AG10803 (cell line): ENCODE measurements at places on chromosomes 5 and 9.

DNA sequence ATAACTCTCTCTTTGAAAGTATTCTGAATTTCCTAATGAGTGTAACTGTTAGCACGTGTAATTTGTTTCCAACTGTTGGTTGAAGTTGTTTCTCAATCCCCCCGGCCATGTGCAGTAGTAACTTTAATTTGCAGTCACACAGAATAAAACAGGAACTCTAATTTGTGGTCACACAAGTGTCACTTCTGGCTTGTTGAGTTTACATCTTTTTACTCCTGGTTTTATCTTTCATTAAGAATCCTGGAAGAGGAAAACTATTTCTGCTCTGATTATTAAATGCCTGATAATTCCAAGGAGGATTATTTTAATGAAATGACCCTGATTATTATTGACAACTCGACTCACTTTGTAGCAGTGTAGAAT, 1.2 kb downstream of the SCAMP1 start:
- no peak for DNase-seq

DNA sequence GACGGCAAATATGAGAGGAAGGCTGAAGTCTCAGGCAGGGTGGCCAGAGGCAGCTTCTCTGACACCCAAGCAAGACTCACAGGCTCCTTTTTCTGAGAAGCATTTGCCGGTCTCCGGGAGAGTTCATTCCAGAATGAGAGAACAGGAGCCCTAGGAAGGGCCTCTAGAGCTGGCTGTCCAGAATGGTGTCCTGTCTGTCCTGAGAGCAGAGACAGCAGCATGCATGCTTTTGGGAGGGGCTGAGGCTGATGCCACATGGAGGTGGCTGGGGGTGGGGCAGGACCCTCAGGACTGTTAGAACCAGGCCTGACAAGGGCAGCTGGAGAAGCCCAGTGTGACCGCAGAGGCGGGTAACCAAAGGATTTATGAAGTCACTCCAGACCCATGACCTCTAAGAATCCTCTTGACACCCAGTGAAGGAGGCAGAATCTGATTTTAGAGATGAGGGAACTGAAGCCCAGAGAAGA, 60.0 kb downstream of the SHB start:
- DNase-seq: no peak

- DNase-seq: no peak
Observed at GRCh38 chr5:107002115-107002514, 668.6 kb downstream of the EFNA5 start.

DNA sequence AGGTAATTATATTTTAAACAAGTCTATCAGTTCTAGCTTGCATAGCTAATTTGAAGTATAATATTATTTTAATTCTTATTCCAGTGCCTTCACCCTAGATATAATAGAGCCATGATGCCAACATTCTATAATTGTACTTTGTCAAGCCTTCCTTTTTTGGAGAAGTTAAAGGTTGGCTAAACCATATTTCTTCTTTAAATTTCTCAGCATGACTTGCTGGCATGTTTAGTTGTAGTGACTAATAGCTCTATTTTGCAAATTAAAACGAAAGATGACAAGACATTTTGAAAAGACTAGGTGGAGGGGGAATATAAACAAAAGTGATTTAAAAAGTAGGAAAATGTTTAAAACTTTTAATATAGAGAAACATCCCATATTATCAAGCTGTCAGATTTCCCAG, 400.7 kb downstream of the PSAT1 start:
- no peak for DNase-seq

GRCh38 chr9:88387036-88387551, 1.1 kb upstream of the SPIN1 start:
- no peak for DNase-seq

- no peak for DNase-seq
Observed at GRCh38 chr9:100640447-100641050, 62.7 kb downstream of the CAVIN4 start.

GRCh38 chr5:130234816-130235215, 330.6 kb downstream of the CHSY3 start:
- DNase-seq: peak; percentile 1

GRCh38 chr5:179137016-179137642, 77.0 kb downstream of the ZNF354C start:
- no peak for DNase-seq

DNA sequence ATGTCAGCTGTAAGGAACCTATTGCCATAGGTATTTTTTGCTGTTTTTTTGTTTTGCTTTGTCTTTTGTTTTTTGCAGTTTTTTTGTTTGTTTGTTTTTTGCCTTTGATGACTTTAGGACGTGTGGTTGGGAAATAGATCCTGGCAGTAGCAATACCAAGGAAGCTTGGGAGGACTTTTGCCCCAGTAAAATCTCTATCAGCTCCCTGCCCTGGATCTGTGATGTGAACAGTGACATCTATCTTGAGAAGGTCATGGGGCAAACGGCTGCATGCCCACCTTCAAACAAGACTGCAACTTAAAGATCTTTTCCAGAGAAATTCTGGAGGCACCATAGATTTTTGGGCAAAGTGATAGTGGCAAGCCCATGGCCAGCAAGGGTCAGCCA, 5.4 kb upstream of the ADRA1B start:
- DNase-seq: no peak

DNA sequence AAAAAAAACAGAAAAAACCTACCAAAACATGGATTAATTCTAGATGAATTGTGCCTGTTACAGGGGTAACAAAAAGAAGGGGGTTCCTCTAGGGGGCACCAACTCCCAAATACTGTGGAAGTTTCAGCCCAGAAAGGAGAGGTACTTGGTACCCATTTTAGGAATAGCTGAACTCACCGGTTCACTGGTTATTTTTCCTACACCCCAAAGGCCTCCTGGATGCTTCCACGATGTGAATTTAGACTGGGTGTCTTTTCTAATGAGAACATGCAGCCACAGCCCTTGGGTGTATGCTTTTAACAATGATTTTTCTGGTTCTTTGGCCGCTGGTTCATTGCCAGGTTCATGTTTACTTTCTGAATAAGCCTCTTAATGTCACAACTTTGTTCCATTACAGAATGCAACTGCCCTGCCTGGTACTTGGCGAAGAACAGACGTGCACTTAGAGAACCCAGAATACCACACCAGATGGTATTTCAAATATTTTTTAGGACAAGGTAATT, 46.7 kb downstream of the GARNL3 start:
- peak; percentile 79 for DNase-seq

- peak; percentile 51 for DNase-seq
Observed at GRCh38 chr9:69168709-69169217, 5.3 kb upstream of the TJP2 start.

DNA sequence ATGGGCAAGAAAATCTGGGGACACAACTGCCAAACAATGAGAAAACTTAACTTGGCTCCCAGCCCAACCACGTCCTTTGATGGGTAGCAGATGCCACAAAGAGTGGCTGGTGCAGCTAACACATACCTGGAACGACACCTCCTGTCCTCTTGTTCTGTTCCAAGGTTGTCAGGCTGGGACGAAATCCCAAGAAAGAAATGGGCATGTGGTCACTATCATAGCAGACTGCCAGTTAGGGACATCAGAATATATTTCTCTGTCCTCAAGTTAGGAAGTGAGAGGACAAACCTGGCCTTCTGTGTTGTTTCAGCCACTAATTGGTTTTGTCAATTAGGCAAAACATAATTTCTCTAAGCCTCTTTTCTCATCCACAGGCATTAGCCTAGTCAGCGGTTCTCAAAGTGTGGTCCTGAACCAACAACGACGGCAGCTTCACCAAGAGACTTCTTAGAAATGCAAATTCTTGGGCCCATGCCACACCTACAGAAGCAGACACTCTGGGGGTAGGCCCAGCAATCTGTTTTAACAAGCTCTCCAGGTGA, 63.4 kb downstream of the RAPGEF1 start:
- peak; percentile 20 for DNase-seq

DNA sequence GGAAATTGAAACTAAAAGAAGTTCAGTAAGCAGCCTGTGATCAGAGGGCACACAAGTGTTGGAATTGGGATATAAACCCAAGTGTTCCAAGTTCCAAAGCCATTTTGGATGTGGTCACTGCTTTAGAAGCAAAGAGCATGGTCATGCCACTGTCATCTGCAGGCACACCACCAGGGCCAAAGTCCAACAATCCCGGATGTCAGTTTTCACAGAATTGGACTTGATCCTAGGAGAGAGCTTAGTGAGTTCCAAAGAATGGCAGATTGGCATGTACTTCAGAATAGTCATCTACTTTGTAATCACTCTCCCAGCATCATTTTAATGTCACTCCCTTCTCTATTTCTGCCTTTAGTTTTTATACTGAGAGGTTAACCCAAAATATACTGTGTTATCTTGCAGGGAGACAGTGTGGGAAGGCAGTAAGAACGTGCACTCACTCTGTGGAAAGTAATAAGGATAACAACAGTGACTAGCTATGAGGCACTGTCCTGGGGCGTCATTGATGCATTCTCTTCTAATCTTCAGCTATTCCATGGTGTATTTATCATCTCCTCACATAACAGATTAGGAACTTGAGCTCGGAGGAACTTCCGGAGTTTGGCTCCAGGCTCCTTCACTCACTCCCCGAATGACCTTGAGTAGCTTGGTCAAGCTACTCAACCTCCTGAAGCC, 388.0 kb downstream of the ACTL7B start:
- DNase-seq: peak; percentile 65

- no peak for DNase-seq
Observed at GRCh38 chr9:37575511-37575914, 667 bp downstream of the FBXO10 start.

DNA sequence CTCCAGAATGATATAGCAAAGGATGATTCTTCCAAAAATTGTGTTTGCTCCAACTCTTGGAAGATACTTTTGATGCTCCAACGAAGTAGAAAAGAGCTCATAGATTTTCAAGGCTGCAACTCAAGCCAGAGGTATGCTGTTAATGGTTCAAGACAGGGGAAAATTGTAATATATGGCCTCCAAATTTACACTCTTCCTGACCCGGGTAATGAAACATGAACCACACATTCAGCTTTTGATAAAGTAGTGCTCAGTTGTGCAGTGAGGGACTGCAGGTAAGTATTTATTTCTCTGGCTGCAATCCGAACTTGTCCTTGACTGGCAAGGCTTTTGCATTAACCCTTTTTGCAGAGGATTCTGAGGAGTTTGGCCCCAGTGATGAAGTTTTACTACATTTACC, 446.4 kb downstream of the RASEF start:
- DNase-seq: no peak

DNA sequence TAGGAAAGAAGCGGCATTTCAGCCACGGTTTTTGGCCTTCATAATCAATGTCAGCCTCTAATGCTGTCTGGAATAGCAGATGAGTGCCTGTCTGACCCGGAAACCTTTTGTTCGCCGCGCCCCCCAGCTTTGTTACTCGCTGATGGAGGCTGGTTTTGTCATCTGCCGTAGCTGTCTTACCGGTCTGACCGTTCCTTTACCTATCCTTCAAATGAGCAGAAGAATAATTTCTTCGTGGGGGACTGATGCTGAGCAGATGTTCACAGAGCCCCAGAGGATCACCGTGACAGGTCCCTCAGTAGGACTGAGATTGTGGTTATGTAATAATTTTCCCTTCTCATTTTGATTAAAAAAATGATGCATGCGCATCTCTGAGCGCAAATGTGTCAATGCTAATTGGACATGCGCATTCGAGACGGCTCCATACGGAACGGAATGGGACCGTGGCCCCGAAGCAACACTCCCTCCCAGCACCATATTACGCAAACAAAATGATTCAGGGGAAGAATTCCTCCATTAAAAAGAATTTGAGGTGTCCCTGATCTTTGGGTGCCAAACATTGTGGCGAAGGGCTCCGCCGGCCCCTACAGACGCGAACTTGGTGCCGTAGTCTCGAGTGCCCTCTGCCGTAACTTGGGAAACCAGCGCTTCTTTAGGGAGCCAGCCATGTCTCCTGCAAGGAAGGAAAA, 27.6 kb downstream of the TLX3 start:
- peak; percentile 69 for DNase-seq

GRCh38 chr9:124676159-124676551, 95.0 kb downstream of the NR6A1 start:
- peak; percentile 55 for DNase-seq

DNA sequence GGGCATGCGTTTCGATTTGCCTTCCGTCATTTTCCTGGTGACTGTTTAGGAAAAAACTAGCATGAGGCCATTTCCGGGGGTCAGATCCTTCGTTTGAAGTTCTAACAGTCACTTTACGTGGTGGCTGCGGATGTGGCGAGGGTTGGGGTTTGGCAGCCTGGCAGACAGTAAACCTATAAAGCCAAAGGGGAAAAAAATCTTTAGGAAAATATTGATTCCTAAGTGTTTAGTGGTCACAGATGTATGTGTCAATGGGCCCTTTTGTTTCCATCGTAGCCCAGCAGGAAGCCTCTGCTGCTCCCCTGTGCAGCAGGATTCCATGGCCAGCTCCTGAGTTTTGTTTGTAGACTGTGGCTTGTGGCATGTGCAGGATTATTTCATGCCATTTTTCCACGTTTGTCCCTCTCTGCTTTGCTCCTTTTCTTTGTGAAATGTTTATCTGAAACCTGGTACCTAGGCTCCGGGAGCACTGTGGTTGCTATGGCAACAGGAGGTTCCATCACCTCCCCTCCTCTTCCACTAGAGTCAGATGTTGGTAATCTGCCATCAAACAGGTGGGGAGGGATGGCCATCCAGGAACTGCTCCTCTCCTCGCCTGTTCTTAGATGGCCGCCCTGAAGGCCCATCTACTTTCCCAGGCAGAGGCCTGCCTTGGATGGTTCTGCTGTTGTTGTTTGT, 202.3 kb downstream of the AOPEP start:
- no peak for DNase-seq

DNA sequence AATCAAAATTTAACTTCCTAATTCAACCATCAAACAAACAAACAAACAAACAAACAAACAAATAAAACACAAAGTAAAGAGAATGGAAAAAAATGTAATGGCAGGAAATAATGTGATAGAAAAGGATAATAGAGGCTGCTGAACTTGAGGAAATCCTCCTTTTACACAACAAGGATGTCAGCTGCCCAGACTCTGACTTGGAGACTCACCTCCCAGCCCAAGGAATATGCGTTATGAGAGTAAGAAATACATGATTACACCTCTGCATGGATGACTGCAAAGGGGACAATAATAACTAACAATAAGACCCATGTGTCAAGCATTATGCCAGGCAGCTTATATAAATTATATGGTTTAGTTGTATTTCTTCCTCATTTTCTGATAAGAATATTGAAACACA, 46.6 kb upstream of the JAK2 start:
- no peak for DNase-seq

DNA sequence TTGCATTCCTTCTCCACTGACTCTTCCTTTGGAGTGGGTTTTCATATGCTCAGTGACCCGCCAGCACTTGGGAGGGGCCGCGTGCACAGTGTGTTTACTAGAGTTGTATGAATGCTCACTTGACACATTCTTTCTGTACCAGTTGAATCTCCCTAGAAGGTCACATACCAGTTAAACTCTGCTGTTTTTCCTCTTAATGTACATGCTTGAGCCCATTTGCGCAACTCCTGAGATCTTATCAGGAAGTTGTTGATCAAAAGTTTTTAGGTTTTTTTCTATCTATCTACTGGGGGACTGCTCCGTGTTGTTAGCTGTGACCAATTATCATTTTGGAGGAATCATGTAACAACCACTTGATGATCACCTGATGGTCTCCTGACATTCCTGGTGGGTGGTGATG, 392.7 kb downstream of the CDH9 start:
- DNase-seq: no peak

- DNase-seq: no peak
Observed at GRCh38 chr9:89277454-89277853, 33.5 kb upstream of the CKS2 start.

GRCh38 chr5:177130211-177131018, 3.2 kb upstream of the NSD1 start:
- DNase-seq: peak; percentile 44
